ENCODE measurements at places on chromosomes 2 and 18. TPM values are rescaled to one million over a fixed set of nuclear protein-coding genes. Genes with fewer than 3 reads are reported as not detected.

DNA sequence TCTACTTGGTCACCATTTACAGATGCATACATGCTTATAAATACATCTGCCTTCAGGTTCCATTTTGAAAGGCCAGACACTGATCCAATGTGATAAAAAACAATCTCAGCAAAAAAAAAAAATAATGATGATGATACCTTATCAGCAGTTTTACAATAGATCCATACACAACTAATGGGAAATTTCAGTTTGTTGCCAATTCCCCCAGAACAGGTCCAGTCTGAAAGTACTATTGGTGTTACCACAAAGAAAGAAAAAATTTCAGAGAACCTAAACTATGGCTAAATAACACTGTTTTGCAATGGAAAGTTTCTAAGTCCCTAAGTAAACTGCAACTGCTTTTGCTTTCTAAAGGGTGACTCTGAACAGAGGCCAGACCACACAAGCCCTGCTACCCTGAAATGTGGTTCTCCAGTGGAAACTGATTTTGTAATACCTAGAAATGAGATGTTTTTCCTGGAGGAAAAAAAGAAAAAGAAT is 54.1 kb downstream of the LPIN2 start:
- DNase-seq: no peak

- DNase-seq: no peak
These were observed 106.0 kb downstream of the MC4R start for GRCh38 chr18:60266558-60266957.

The ALKAL2 gene
- total RNA-seq: 2.6 TPM

DNA sequence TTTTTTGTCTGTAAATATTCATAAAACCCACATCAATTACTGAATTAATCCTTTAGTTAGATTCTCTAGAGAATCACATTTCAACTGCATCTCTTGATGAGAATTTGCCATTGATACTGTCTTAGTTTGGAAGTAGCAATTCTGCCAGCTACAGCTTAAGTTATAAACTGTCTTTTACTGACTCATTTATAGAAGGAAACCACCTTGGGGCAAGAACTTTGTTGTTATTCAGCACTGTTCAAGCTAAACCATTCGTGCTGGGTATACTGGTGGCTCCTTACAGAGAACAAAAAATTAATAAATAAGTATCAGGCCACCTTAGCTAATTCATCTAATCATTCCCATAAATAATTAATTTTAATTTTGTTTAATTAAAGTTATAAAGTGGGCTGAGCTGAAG is 1082.6 kb upstream of the CELF4 start:
- no peak for DNase-seq

DNA sequence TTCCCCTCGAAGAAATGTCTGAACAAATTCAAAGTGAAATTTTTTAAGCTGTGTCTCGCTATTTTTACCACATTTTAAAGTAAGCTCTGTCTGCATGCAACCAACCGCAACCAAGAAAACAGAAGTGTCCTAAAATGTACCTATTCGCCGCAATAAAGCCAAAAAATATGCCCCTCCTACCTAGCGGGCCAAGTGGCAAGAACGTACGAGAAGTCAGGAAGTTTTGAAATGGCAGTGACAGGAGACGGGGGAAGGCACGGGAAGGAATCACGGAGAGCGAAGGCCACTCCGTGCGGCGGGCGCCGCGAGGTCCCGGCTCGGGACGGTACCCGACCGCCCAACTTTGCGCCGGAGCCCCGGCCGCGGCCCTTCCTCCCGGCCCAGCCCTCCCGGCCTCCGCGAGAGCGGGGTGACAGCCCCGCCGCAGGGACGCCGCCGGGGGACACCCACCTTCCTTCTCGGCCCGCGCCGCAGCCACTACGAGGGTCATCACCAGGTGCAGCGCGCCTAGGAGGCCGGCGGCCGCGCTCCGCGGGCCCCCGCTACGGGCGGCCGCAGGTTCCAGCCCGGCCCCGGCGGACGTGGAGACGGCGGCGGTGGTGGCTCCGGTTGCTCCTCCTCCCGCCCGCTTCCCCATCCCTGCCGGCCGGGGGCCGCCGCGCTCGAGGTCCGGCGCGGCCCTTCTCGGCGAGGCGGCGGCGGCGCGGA is 568 bp downstream of the TMEM131 start:
- DNase-seq: peak; percentile 88

GRCh38 chr2:189873696-189874095 is 89.4 kb downstream of the PMS1 start:
- no peak for DNase-seq

GRCh38 chr2:240451108-240451611 is 15.7 kb downstream of the GPC1 start:
- no peak for DNase-seq

- peak; percentile 74 for DNase-seq
These were observed 57.1 kb downstream of the SNORC start for GRCh38 chr2:232927032-232927792.

The ANKRD62 gene
- not detected for total RNA-seq

The SP5 gene
- total RNA-seq: 10.1 TPM

GRCh38 chr18:76822506-76823160 is at the start of gene ZNF236:
ZNF236 (plus strand) TSS chr18:76822557; CDS start chr18:76822608, 51 bp downstream.
- DNase-seq: peak; percentile 97

- DNase-seq: peak; percentile 72
These were observed 91.4 kb upstream of the BCL2L11 start for GRCh38 chr2:111029181-111029927.

DNA sequence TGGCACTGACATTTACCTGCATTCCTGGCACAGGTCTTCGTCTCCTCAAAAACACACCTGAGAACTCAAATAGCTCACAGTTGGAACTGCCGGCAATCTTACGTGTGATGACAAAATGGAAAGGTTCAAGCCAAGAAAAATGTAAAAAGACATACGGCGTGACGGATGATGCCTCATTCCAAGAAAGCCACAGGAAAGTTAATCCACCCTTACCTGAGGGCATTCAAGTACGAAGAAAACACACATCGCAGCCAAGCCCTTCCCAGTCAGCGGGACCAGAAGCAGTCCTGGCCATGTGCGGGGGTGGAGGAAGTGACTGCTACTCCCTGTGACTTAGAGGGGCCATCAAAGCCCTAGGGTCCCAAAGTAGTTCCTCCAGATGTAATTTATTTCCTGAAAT is 986.3 kb upstream of the CELF4 start:
- no peak for DNase-seq

DNA sequence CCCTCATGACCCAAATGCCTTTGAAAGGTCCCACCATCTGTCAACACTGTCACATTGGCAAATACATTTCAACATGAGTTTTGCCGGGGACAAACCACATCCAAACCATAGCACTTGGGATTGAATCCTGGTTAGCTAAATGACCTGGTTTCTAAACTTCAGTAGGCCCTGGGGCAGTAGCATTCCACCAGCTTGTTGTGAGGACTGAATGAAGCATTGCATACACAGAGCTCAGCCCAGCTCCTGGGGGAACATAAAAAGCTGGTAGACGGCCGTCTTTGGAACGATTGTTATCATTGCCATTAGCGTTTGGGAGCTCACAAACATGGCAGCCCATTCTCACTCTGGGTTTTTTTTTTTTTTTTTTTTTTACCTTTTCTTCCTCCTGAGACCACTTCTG is 57.5 kb upstream of the CXCR4 start:
- no peak for DNase-seq

GRCh38 chr2:83191316-83191715 is 1267.8 kb downstream of the SUCLG1 start:
- DNase-seq: no peak

- DNase-seq: no peak
These were observed 178.9 kb downstream of the RPIA start for GRCh38 chr2:88870267-88870839.
